ENCODE measurements at places on chromosomes 2 and 18.
A peak's percentile ranks its signal among the peaks of the same experiment; 100 is the strongest.

- no peak for DNase-seq
Measured at GRCh38 chr2:96409081-96409819, 73.7 kb downstream of the NCAPH start.

DNA sequence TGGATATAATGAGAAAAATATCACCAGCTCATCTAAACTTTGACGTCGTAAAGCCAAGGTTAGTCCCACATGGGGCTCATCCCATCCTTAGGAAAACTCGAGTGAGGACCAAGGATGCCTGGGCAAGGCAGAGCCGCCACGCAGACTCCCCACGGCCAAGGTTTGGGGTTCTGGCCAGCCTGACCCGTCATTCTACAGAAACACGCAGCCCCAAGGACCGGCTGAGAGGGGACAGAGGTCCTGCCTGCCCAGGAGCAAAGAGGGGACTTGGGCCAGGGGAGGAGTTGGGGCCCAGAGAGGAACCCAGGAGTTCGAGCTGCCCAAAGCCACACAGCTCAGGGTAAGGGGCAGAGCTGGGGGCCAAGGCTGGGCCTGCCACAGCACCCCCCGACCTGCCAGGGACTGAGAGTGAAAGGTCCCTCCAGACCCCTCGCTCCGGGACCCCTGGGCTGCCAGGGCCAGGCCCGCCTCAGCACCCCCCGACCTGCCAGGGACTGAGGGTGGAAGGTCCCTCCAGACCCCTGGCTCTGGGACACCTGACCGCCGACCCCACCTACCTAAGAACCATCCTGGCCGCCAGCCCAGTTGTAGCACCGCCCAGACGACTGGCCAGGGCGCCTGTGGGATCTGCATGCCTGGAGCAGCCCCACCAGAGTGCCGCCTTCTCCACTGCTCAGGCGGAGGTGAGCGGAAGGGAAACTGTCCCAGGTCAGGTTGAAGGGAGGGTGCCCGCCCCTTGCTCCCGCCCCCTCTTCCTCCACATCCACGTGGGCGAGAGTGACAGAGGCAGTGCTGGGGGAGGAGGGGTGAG is at the start of gene PDCD1:
Gene PDCD1, minus strand, starts transcription at position 689 of the 811 bp plus-strand sequence. Its CDS starts 56 bp downstream, at position 633.
- DNase-seq = no peak

GRCh38 chr2:40286721-40287120 is 165.2 kb downstream of the SLC8A1 start:
- no peak for DNase-seq

DNA sequence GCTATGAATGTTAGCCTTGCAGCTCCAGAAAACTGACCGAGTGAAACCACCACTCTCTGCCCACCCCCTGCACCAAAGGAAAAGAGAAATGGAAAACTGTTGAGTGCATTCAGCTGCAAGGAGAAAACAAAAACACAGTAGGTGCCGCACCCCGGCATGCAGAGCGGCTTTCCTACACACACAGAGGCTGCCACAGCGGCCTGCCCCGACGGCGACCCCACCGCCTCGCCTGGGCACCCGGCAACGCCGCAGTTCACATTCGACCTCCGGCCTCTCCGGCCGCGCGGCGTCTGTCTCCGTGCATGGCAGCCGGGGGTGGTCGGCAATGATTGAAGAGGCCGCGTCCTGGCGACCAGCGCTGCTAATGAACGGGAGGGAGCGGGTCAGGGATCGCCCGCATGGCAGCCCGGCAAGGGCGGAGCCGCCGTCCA is 417.1 kb upstream of the SALL3 start:
- DNase-seq = no peak

DNA sequence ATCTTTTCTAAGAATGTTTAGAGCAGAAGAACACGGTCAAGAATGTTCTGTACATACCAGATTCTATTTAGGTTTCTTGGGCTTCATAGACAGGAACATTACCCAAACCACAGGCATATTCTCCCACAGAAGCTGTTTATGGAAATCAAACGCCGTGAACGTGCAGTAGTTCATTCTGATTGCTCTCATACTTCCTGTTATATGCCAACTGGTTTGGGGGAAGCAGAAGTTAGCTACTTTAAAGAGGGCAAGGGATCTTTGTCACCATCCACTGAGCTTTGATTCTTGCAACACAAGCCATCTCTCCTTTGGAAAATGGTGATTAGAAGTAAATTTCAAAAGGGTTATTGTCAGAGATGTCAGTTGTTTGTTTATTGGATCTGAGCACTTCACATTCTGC is 182.2 kb upstream of the NRP2 start:
- DNase-seq = no peak

DNA sequence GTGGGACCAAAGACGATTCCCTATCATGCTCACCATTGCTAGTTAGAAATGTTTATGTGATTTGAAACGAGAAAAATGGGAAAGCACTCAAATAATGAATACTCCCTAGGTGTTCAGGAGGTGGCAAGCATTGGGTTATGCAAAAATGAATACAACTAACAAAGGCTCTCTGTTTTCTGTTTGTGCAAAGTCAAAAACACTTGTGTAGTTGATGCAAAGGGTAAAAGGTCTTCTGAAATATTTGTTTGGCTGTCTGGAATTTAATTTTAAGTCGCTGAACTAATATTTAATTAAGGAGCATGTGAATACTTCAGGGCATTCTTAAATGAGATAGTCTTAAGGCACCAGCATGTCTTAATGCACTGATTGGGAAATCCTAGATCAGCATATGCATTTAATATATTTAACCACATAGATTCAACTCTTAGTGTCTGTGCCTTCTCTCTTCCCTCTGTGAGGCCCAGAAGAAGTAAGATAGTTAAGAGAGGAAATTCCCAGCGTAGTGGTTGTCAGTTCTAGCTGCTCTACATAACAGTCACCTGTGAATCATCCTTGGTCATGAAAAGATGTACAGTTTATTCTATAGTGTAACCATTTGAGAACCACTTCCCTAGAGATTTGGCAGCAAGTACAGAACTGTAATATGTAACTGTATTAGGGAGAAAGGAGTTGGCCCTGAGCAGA is 111.9 kb downstream of the EPC2 start:
- DNase-seq = peak; percentile 81

DNA sequence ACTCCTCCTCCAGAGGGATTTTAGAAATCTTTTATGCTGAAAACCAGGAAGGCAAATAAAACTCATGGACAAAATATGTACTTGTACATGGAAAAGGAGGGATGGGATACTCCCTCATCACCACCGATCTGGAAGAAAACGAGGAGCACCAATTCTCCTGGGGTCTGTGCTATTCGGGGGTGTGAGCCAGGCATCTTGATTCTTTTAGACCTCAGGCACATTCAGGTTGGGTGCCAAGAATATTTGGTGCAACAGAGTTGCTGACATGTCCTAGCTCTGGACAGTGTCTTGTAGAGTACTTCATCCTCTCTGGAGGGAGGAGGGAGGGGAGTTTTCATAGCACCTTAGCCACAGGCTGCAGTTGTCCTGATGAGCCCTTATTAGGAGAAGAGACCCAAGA is 163.0 kb downstream of the PRKCE start:
- DNase-seq = peak; percentile 63

- peak; percentile 86 for DNase-seq
Measured at GRCh38 chr2:237474931-237475703, 11.9 kb upstream of the MLPH start.

- DNase-seq = peak; percentile 76
Measured at GRCh38 chr18:11995445-11996189, 14.3 kb downstream of the IMPA2 start.

- peak; percentile 94 for DNase-seq
Measured at GRCh38 chr2:173210270-173211196, 134.9 kb downstream of the MAP3K20 start.

GRCh38 chr18:54766634-54767033 is 61.6 kb upstream of the RAB27B start:
- DNase-seq = no peak

DNA sequence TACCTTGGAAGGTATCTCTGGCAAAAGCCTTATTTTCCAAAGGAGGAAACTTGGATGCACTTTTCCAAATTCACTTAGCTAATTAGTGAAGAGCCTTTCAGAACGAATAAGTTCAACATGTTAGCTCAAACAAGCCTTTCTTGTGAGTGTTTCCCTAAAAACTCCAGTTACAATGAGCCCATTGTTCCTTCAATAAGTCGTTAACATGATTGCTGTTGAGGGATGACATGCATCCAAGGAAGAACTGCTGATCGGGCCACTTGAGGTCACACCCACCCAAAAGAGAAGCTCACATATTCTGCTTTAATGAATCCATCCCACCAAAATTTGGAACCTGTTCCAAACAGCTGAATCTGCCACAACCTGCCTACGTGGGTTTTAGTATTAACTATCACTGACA is 48.1 kb upstream of the SLC35G4 start:
- DNase-seq = no peak

- DNase-seq = no peak
Measured at GRCh38 chr2:42228101-42228500, 58.9 kb downstream of the EML4 start.

DNA sequence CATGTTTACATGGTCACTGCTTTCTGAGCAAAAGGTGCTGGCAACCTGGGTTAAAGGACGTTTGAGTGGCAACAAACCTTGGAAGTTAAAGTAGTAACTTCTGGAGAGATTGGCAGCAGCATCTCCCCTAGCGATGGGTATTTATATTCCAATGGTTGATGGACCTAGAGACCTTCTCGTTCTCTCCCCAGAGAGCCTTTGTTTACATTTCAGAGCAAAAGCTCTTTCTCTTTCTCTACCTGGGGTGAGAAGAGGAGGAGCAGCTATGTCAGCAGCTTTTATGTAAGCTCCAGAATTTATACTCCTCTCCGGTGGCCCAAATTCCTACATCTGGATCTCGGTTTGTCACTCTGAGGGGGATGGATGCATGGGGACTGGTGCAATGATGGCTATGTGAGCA is 213.7 kb upstream of the ARL4C start:
- DNase-seq = peak; percentile 18

- no peak for DNase-seq
Measured at GRCh38 chr2:240225660-240226475, 85.4 kb upstream of the OTOS start.

DNA sequence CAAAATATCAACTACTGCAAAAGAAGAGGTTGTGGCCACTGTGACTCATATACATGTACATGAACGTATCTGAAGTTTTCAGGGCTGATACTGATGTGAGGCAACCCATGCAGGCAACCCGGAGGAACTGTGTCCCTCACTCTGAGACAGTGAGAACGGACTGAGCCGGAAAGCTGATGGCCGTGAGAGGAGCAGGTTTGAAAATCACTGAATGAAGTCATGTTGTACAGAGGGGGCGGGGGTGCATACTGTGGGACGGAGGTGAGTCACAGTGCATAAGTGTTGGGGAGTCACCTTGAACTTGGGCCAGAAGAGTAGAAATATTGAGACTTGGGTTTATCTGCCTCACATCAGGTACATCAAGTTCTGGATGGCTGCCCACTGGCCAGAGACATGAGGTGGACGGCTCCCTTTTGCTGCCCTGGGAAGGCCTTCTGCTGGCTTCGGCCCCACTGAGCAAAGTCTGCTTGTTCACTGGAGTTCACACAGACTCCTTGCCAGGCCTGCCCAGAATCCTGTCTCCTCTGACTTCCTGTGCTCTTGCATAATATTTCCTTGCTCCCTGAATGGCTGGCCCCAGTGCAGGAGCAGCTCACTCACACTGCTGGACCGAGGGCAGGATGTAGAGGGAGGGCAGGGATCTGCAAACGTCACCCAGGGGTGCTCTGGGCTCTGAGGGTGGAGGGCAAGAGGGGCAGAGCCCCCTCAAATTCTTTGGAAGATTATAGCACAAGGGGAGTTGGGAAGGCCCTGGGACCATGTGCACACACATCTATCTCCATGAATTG is 18.1 kb downstream of the EPAS1 start:
- DNase-seq = peak; percentile 85

GRCh38 chr2:67295851-67296250 is 101.3 kb upstream of the ETAA1 start:
- DNase-seq = no peak

DNA sequence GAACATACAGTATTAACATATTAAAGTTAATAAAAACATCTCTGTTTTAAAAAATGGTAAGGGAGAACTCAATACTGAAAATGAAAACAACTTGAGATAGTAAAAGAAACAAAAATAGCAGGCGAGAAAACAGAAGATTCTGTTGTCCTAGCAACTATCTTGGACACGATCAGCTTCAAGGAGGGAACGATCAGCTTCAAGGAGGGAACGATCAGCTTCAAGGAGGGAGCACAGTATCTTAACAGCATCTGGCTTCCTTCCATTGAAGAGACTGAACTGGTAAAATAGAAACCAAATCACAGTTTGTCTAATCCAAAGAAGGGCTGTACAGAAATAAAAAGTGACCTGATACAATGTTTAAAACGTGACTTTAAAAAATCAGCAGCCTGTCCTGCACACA is 51.8 kb downstream of the NDUFA10 start:
- DNase-seq = no peak

- DNase-seq = no peak
Measured at GRCh38 chr2:99613980-99614379, 124.2 kb upstream of the REV1 start.

- DNase-seq = no peak
Measured at GRCh38 chr2:60540074-60540473, 13.4 kb downstream of the BCL11A start.

DNA sequence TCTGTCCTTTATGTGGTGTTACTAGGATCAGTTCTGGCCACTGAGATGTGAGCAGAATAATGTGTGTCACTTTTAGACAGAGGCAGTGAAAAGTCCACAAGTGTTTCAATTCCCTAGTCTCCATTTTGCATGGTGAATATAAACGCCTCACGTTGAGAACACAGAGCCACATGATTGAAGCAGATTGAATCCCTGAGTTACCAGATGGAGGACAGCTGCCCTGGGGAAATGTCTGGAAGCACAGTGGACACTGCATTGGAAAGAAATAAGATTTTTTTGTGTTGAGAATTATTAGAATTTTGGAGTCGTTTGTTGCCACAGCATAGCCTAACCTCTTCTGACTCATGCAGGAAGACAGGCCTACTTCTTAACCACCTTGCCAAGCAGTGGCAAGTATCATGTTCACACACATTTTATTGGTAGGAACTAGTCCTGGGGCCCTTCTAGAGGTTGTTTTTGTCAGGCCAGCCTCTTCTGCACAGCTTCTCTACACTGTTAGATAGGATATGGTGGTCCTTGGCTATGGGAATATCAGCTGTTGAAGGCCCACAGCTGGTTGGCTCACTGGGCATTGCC is 188.6 kb downstream of the TMEM182 start:
- no peak for DNase-seq

DNA sequence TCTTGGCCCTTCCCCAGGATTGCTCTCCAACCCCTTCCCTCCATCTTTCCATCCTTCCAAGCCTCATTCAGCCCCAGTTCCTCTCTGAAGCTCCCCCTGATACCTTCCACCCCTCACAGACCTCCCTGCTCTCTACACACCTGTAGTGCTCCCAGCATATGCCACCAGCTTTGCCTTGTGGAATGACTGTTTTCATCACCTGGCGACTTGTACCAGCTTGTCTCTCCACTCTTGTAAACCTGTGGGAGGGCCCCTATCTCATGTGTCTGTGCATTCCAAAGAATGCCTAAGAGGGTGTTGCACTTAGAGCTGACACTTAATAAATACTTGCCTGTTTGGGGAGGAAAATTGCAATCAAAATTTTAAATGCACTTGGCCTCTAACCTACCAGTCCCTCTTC is 198.7 kb downstream of the BCL11A start:
- DNase-seq = no peak
